Activated T-helper 1 cell treated with anti-CD3 and anti-CD28 coated beads, Interleukin-12 subunit alpha, Interleukin-12 subunit beta, Interleukin-2, Interleukin-4 antibody, amounts not matched to agents 30 ng/mL and 10 ng/mL and 1 ng/mL, durations not matched to agents 14 hours and 24 hours and 36 hours (primary cell): ENCODE measurements at places on chromosomes 12 and 14.

- no peak overlapping the region for H3K4me3 ChIP-seq
- DNase-seq, result no peak
- H3K27me3 ChIP-seq, result no peaks in the 10 kb centered on the region
- H3K4me1 ChIP-seq, result peaks cover 10% of the 10 kb centered on the region
- no peak overlapping the region for H3K27ac ChIP-seq
Observed at GRCh38 chr12:54526812-54527630, 22.4 kb upstream of the PDE1B start.

GRCh38 chr12:12086973-12087692, 16.4 kb downstream of the BCL2L14 start:
- H3K27ac ChIP-seq, result no peak overlapping the region
- DNase-seq, result no peak
- no peaks in the 10 kb centered on the region for H3K36me3 ChIP-seq
- no peak overlapping the region for H3K4me3 ChIP-seq
- peaks cover 8% of the 10 kb centered on the region for H3K27me3 ChIP-seq

DNA sequence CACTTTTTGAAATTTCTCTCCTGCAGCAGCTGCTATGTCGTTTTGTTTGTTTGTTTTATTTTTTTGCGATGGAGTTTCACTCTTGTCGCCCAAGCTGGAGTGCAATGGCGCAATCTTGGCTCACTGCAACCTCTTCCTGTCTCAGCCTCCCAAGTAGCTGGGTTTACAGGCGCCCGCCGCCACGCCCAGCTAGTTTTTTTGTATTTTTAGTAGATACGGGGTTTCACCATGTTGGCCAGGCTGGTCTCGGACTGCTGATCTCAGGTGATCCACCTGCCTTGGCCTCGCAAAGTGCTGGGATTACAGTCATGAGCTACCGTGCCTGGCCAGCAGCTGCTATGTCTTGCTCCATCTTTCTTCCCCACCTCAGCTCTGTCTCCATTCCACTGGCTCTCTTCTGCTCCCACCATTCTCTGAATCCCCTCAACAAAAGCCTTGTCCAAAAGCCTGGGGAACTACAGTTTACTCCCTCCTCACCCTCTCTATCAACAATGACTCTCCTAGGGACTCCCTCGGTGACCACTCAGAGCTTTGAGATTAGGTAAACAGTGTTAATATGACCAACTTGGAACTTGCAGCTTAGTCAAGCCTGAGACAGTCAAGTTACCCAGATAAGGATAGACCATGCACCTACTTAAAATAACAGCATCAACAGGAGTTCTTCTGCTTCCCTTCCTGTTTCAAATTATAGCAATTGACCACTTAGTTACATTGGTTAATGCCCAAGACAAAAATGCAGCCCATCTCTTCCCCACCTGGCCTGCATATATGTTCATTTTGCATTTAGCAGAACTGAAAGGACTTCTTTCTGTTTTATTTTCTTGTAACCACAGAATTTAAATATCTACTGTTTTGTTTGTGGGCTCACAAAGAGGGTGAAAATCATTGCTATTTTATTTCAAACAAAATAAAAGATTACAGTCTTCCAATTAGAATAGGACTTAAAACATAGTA, 189.0 kb upstream of the AMIGO2 start:
- H3K27ac ChIP-seq, result peak overlapping the region; percentile 29
- H3K4me1 ChIP-seq, result peaks cover 66% of the 10 kb centered on the region
- no peaks in the 10 kb centered on the region for H3K27me3 ChIP-seq
- H3K4me3 ChIP-seq, result peak overlapping the region; percentile 9

- no peak overlapping the region for H3K27ac ChIP-seq
- no peak for DNase-seq
- H3K4me3 ChIP-seq, result no peak overlapping the region
- no peaks in the 10 kb centered on the region for H3K36me3 ChIP-seq
- H3K27me3 ChIP-seq, result no peaks in the 10 kb centered on the region
- H3K4me1 ChIP-seq, result no peaks in the 10 kb centered on the region
Observed at GRCh38 chr12:85260896-85261295, 19.1 kb upstream of the ALX1 start.

GRCh38 chr14:61287196-61287595, 6.1 kb upstream of the TMEM30B start:
- DNase-seq, result no peak
- H3K27me3 ChIP-seq, result peaks cover 11% of the 10 kb centered on the region
- no peak overlapping the region for H3K27ac ChIP-seq

GRCh38 chr12:68203460-68203875, 22.1 kb downstream of the IL26 start:
- no peak for DNase-seq
- no peak overlapping the region for H3K4me3 ChIP-seq
- peaks cover 75% of the 10 kb centered on the region for H3K4me1 ChIP-seq
- peaks cover 22% of the 10 kb centered on the region for H3K36me3 ChIP-seq
- H3K27ac ChIP-seq, result peak overlapping the region; percentile 19

DNA sequence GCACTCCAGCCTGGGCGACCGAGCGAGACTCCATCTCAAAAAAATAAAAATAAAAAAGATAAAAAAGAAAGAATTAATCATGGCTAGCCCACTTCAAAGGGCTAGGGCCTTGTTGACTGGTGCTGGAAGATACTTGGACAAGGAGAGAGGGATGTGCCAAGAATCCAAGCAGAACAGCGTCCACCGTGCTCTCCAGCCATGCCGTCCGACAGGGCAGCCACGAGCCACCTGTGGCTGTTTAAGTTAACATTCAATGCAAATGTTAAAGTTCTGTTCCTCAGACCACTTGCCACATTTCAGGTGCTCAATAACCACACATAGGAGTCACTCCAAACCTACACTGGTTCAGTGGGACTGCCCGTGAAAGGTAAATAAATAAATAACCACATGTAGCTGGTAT, 21.4 kb downstream of the SLC6A13 start:
- no peak overlapping the region for H3K4me3 ChIP-seq
- no peaks in the 10 kb centered on the region for H3K4me1 ChIP-seq
- H3K27ac ChIP-seq, result no peak overlapping the region
- no peak for DNase-seq
- H3K36me3 ChIP-seq, result no peaks in the 10 kb centered on the region
- no peaks in the 10 kb centered on the region for H3K27me3 ChIP-seq

DNA sequence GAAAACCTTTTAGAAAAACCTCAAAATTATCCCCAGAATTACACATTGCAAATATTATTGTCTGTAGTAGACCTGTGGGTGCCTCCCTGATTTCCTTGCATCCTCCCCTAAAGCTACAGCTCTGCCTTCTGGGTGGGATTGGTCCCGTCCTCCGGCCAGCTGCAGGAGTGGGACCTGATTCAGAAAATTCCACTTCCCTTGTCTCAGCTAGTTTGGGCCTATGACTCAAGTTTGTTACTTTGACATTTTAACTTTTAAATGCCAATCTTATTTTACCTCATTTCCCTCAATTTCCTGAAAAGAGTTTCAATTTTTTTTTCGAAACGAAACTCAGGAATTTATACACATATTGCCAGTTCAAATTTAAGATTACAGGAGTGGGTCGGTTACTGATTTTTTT, 13.2 kb upstream of the SLC41A2 start:
- no peak overlapping the region for H3K4me3 ChIP-seq
- H3K27me3 ChIP-seq, result peaks cover 17% of the 10 kb centered on the region
- DNase-seq, result no peak

- no peak overlapping the region for H3K27ac ChIP-seq
- no peak overlapping the region for H3K4me3 ChIP-seq
- no peaks in the 10 kb centered on the region for H3K4me1 ChIP-seq
- DNase-seq, result no peak
- no peaks in the 10 kb centered on the region for H3K36me3 ChIP-seq
Observed at GRCh38 chr14:92385561-92385960, 62.6 kb downstream of the SLC24A4 start.

DNA sequence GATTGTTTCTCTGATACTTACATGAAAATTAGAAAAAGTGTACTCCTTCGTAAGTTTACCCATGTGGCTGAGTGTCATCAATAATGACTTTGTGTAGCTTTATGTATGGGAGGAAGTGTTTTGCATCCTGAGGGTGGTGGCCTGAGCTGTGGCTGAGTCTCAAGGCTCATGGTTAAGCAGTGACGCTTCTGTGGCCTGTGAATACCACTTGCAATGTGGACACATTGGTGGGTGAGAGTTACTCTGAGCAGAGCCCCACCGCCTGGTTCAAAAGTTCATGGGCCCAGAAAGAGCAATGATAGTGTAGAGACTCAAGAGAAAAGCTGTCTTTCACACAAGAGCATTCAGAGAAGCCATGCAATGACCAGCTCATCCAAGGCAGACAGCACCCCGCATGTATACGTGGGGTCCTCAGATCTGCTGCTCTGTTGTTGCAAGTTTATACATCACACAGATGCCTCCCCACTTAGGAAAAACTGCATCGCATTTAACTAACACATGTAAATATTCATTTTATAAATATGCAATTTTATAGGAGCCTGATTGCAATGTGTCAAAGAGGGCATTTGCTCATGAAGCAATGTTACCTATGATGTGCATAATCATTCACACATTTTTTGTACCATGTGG, 55.1 kb upstream of the FRMD6 start:
- no peak overlapping the region for H3K27ac ChIP-seq
- H3K4me1 ChIP-seq, result peaks cover 8% of the 10 kb centered on the region
- DNase-seq, result no peak
- no peak overlapping the region for H3K4me3 ChIP-seq
- peaks cover 37% of the 10 kb centered on the region for H3K27me3 ChIP-seq
- no peaks in the 10 kb centered on the region for H3K36me3 ChIP-seq

DNA sequence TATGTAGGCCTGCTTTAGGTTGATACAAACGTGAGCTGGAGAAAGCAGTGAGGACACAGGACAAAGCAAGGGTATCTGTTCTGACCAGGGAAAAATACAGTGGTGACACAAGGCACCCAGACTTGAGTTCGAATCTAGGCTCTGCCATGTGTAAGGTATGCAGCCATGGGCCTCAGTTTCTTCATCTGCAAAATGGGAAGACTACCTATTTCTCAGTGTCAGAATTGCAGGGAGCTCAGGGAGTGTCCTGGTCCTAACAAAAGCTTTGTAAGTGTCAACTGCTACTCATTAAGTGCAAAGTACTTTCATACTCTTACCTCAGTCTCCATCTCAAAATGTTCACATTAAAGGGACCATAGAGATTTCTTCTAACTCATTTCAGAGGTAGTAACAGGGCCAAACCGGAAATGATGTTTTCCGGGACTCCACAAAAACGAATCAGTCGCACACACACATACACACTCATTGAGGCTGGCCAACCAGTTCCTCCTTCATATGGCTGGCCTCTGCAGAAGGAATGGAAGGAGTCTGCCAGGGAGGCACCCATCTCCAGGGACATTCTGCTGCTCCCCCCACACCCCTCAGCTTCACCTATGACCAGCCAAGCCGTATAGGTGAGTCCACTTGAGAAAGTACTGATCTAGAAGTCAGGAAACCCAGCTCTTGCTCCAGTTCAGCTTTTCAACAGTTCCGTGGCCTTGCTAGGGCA, 7.8 kb downstream of the CTDSP2 start:
- H3K27me3 ChIP-seq, result no peaks in the 10 kb centered on the region
- peak; percentile 24 for DNase-seq
- peaks cover 92% of the 10 kb centered on the region for H3K4me1 ChIP-seq
- peak overlapping the region; percentile 68 for H3K4me3 ChIP-seq
- peaks cover 8% of the 10 kb centered on the region for H3K36me3 ChIP-seq
- peak overlapping the region; percentile 85 for H3K27ac ChIP-seq

DNA sequence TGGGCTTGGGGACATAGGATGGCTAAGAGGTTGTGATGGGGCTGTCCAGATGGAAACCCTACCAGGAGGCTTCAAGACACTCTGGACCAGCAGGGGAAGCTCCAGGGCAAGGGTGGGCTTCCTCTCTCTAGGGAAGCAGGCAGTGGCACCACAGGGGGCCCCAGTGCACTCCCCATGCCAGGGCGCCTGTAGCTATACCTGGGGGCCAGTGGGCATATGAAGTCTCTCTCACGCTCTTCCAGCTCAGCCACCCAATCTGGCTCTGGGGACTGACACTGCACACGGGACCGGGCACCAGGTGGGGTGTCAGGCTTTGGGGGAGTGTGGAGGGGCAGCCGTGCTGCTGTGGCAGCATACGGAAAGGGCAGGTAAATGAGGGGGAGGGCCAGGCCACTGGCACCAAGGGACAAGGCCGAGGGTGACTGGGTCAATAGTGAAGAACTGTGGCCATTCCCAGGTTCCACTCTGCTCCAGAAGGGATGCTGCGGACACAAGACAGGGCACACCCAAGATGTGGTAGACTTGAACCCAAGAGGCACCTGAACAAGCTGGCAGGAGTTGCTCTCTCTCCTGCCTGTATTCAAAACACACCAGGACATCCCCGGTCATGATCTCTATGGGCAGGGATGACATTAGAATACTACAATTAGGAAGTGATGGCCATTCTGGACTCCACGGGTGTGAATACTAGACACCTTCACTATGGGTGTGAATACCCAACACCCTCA, 27.5 kb downstream of the RFLNA start:
- no peaks in the 10 kb centered on the region for H3K4me1 ChIP-seq
- H3K27ac ChIP-seq, result no peak overlapping the region
- no peak for DNase-seq
- no peak overlapping the region for H3K4me3 ChIP-seq
- H3K27me3 ChIP-seq, result no peaks in the 10 kb centered on the region
- peaks cover 20% of the 10 kb centered on the region for H3K36me3 ChIP-seq

DNA sequence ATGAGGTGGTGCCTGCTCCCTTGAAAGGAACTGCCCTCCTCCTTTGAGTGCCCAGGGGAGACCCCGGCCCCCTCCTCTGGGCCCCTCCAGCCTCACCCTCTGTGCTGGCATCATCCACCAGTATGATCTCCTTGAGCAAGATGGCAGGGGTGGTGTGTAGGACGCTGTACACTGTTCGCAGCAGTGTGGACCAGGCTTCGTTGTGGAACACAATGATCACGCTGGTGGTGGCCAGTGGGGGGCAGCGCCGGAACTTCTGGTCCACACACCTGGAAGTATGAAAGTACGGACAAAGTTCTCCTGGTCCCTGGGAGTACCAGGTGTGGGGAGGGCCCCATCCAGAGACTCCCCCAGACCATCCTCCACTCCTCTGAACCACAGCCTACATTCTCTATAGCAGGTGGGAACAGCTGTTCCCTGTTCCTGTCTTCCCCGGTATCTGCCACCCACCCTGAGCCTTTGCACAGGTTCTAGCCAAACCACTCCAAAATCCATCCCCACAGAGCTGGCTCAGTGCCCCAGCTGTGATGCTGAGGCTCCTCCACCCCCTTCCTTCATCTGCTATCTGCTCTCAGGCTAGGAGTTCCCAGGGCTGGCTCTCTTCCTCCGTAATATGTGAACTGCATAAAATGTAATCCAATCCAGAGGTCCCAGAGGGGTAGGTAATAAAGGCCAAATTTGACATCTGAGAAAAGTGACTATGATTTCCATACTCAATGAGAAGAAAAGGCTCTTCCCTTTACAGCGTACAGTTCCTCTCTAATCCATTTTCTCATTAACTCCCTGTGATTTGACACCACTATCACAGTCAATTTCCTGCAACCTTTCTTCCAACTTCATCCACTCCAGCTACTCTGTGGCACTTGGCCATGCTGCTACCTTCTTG, 13.9 kb downstream of the GALNT6 start:
- no peak overlapping the region for H3K4me3 ChIP-seq
- H3K27ac ChIP-seq, result no peak overlapping the region
- H3K36me3 ChIP-seq, result peaks cover 18% of the 10 kb centered on the region
- no peak for DNase-seq

- H3K4me3 ChIP-seq, result no peak overlapping the region
- H3K27ac ChIP-seq, result no peak overlapping the region
- H3K4me1 ChIP-seq, result peaks cover 35% of the 10 kb centered on the region
- H3K27me3 ChIP-seq, result peaks cover 1% of the 10 kb centered on the region
Observed at GRCh38 chr12:108720757-108721514, 10.4 kb downstream of the CORO1C start.

GRCh38 chr12:18681818-18682217, 56.0 kb downstream of the PLCZ1 start:
- no peak overlapping the region for H3K4me3 ChIP-seq
- no peaks in the 10 kb centered on the region for H3K4me1 ChIP-seq
- H3K27ac ChIP-seq, result no peak overlapping the region
- DNase-seq, result no peak
